ENCODE measurements at places on chromosomes 6 and 20. TPM values are rescaled to one million over a fixed set of nuclear protein-coding genes. Genes with fewer than 3 reads are reported as not detected.

The MAP1LC3A gene
- total RNA-seq = 3.9 TPM

The ZKSCAN8 gene
- total RNA-seq = 11.0 TPM

The ENPP4 gene
- 0.07 TPM for total RNA-seq

The PNPLA1 gene
- total RNA-seq = not detected

The ERVFRD-1 gene
- not detected for total RNA-seq

The OOEP gene
- 0.49 TPM for total RNA-seq

The ZC3H12D gene
- 0.10 TPM for total RNA-seq

The SYNE1 gene
- 11.2 TPM for total RNA-seq

The PARD6B gene
- total RNA-seq = 5.2 TPM

The TFAP2C gene
- total RNA-seq = 16.3 TPM

The SLC17A3 gene
- not detected for total RNA-seq

The TSPO2 gene
- not detected for total RNA-seq

The EYA4 gene
- not detected for total RNA-seq

The KIAA0408 gene
- not detected for total RNA-seq

The SDCBP2 gene
- total RNA-seq = 5.3 TPM

The CFAP61 gene
- not detected for total RNA-seq

The VWA7 gene
- 0.34 TPM for total RNA-seq

The CST11 gene
- not detected for total RNA-seq

The WFDC2 gene
- not detected for total RNA-seq

The BMP6 gene
- 2.3 TPM for total RNA-seq

The PGC gene
- not detected for total RNA-seq

Measured in foreskin keratinocyte (primary cell).